GM04504 (cell line): ENCODE measurements at places on chromosomes 5 and 9.

- no peak for DNase-seq
Measured at GRCh38 chr5:30103052-30103451, 1090.4 kb upstream of the CDH6 start.

GRCh38 chr9:85872463-85872862, 68.5 kb upstream of the NAA35 start:
- DNase-seq = no peak

DNA sequence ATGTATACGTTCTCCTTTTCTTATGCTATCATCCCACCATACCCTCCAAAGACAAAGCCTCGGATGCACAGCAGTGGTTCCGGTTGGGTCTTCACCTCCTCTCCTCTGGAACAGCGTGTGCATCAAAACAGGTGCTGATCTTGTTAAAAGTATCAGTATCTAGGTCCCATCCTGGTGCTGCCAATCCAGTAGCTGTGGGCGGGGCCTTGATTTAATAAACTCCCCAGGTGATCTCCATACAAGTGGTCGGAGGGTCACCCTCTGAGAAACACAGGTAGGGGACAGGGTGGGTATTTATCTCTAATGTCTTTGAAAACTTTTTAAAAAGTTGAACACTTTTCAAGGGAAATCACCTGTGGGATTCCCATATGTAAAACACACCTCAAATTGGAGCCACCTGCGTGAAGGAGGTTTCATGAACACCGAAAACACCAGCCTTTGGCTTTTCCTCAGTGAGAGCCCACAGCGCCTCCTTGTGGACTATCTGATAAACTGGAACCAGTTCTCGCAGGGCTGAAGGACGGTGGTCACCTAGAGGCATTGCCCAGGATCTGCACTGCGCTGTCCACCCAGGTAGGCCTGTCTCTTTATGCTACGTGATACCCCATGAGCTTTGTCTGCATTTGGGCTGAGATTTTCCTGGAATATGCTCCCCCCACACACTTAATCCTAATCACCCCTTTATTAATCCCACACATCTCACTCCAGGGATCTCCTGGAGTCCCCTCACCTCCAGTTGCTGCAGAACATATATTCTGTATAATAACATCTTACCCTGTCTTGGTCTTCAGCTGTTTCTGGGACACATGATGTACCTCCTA, 80.5 kb upstream of the EPB41L4B start:
- no peak for DNase-seq

GRCh38 chr9:111621895-111622480, 9.1 kb upstream of the DNAJC25 start:
- peak; percentile 20 for DNase-seq

DNA sequence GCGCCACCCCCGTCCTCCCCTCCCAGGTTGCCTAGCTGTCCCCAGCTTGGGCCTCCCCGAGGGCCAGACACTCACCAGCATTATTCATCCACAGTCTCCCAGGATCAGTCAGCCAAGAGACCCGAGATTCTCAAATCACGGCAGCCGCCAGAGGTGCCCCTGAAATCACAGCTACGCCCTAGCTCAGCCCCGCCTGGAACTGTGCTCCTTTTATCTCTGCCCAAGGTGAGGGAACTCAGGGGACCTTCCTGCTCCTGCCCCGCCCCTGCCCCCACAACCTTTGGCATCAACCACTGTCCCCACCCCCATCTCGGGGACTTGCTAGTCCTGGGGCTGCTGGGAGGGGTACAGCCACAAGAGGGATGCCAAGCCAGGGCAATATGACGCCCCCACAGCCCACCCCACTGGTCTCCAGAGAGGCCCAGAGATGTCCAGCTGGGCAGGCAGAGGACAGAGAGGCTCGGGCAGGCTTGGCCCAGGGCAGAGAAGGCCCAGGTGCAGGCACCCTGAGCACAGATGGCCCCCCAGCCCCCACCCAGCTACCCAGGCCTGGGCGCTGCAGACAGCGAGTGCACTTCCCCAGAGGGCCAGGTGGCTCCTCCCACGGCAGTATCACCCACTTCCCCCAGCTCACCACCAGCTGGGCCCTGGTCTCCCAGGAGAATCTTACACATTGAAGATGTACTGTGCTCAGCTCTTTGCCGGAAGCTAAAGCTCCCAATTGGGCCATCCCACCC, at the start of gene FUT7:
Gene FUT7, minus strand, starts transcription at position 185 of the 737 bp plus-strand sequence. Its CDS starts 97 bp downstream, at position 88.
- DNase-seq = no peak

- no peak for DNase-seq
Measured at GRCh38 chr5:61673007-61673735, 341.1 kb downstream of the ZSWIM6 start.

GRCh38 chr5:123873846-123874245, 361.9 kb downstream of the CSNK1G3 start:
- no peak for DNase-seq

DNA sequence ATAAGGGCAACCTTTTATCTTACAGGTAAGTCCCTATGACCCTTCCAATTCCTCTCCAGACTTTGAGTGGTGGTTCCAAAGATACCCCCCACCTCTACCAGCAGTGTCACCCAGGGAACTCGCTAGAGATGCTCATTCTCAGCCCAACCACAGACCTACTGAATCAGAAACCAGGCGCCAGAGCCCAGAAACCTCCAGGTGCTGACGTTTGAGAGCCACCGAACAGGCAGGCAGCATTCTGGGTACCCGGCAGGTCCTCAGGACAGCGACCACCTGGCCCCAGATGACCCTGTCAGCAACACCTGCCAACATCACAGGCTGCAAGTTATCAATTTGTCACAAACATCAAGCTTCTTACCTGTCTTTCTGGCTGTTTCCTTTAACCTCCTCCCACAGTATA, 19.5 kb downstream of the RAPGEF1 start:
- no peak for DNase-seq

GRCh38 chr9:129270903-129271431, 92.9 kb upstream of the IER5L start:
- peak; percentile 89 for DNase-seq

GRCh38 chr5:113214606-113215323, 220.0 kb downstream of the TSSK1B start:
- no peak for DNase-seq

DNA sequence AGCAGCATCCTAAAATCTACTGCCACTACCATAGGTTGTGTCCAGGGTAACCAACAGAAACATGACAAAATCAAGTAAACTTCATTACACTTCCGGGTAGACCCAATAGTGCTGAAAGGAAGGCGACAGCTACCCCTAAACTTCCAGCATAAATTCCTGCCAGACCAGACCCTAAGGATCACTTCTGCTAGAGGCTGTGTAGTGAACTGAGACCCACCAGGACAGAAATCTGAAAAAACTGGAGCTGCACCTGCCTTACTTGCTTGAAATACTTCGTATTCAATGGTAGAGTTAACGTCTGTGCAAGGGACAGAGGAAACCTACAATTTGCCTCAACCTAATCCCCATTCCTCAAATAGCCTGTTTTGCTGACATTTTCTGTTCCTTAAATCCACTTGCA, 1.0 kb upstream of the SECISBP2 start:
- no peak for DNase-seq

GRCh38 chr5:33925278-33925677, 10.9 kb upstream of the RXFP3 start:
- no peak for DNase-seq

- no peak for DNase-seq
Measured at GRCh38 chr9:22228542-22228941, 218.1 kb upstream of the DMRTA1 start.

DNA sequence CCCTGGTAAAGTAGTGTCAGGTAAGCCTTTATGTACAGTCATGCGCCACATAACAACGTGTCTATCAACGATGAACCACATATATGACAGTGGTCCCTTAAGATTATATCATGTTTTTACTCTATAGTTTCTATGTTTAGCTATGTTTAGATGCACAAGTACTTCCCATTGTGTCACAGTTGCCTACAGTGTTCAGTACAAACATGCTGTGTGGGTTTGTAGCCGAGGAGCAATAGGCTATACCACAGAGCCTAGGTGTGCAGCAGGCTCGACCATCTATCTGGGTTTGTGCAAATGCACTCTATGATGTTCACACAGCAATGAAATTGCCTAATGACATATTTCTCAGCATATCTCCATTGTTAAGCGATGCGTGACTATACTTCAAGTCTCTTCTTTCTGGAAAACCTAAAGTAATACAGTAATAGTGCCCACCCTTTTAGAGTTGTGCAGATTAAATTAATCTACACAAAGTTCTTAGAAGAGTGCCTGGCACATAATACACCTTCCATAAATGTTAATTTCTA, 295.9 kb downstream of the ARHGAP26 start:
- no peak for DNase-seq

GRCh38 chr5:160441311-160441781, 19.7 kb downstream of the PTTG1 start:
- no peak for DNase-seq

GRCh38 chr9:89843074-89843473, 238.3 kb downstream of the GADD45G start:
- no peak for DNase-seq

GRCh38 chr5:150931368-150931965, 26.7 kb upstream of the ZNF300 start:
- DNase-seq = no peak

- DNase-seq = peak; percentile 30
Measured at GRCh38 chr9:70639853-70640814, 225.7 kb upstream of the KLF9 start.

DNA sequence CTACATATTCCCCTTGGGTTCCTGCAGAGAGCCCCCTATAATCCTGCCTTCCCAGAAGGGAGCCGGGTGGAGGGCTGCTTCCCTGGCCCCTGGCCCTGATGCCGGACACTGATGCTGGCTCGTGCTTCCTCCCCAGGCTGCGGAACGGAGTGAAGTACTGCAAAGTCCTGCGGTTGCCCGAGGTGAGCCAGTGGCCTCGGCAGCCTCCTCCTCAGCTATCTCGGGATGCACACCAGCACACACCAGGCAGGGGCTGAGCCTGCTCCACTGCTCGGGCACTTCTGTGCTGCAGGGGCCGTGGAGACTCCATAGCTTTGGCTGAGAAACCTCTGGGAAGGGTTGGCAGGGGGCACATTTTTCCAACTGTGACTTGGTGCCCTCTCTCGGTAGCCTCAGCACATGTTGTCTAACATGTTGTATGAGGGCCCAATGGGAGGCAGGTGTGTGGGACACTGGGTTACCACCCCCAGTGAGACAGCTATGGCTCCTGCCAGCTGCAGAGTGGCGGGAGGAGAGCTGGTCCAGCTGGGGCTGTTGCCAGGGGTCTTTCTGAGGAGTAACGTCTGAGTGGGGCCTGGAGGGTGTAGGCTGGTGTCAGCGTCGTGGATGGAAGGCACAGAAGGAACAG, 38.4 kb downstream of the USP20 start:
- no peak for DNase-seq

- no peak for DNase-seq
Measured at GRCh38 chr5:78738104-78738503, 89.5 kb upstream of the LHFPL2 start.

DNA sequence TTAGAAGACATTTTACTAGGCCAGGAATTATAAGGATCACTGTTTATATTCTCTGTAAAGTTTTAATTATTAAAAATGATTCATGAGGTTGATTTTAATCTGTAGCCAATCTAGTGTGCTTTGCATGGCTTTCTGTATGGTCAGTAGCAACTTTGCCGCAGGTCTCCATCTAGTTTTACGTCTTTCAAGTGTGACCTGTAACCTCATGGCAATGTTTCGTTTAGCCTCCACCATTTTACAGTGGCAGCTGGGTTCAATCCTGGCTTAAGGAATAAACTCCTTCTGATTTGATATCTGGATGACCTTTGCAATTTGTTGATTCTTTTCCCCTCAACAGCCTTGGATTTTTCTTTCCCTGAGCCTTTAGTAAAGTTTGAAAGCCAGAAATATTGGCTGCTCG, 434.5 kb upstream of the CDH9 start:
- no peak for DNase-seq

- DNase-seq = peak; percentile 24
Measured at GRCh38 chr9:71733176-71733575, 35.1 kb downstream of the CEMIP2 start.

- DNase-seq = no peak
Measured at GRCh38 chr9:79976257-79977073, 404.7 kb downstream of the TLE4 start.

DNA sequence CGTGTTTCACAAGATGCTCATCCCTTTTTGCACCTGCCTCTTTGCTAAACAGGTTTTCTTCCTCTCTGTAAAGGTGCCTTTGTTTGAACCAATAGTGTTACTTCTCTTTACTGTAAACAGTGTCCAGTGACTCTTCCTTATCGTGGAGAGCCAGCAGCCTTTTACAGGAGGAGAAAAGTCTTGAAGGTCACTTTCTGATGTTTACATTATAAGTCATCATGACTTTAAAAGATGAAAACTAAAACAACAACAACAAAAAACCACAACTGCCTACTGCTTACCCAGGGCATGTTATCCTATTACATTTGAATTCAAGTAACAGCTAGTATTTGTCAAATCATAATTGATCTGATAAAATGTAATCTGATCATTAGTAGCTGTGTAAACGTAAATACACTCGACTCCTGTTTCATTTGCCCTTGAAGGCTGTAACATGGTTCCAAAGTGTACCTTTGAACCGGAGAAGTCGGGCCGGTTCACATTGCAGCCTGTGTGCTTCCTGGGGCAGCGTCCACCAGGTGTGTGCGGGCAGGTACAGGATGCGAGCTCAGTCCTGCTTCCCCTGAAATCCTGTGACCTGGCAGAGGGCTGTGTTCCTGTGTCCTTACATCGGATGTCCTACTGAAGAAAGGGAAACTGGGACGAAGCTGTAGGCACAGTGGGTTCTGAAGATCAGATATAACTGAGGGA, 118.1 kb downstream of the C9orf152 start:
- DNase-seq = no peak

GRCh38 chr9:84617411-84618029, 52.0 kb upstream of the NTRK2 start:
- DNase-seq = no peak

DNA sequence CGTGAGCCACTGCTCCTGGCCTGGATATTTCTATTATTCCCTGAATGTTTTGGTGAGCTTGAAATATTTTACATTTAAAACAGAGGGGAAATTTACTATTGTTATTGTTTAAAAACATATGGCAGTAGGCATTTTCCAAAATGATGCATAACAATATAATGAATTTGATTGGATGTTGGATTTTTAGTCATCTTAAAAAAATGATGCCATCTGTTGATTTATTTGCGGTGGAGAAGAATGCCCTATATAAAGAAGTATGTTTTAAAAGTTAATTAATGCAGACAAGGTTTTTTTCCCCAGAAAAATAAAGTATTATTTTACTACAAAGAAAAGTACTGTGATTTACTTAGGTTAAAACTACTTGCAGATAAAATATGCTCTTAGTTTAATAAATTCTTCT, 33.4 kb upstream of the ARRDC3 start:
- DNase-seq = peak; percentile 3

DNA sequence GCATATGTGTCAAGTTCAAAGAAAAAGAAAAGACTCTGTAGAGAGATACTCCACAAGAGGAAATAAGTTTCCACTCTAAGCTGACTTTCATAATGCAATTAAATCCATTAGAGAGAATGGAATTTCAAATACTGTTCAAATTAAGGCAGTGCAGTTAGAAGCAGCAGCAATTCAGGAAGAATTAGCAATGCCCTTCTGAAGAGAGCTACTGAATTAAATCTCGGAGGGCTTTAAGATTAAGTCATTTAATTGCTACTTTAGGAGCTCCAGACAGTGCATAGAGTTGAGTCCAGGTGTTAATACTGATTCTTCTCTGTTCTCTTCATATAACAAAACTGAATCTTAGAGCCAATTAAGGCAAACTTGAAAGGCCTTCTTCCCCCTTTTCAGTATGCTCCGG, 8.5 kb downstream of the CDH12 start:
- no peak for DNase-seq

- no peak for DNase-seq
Measured at GRCh38 chr5:150595466-150596031, 44.9 kb upstream of the SYNPO start.

- DNase-seq = no peak
Measured at GRCh38 chr5:6585939-6586646, 46.8 kb downstream of the NSUN2 start.

GRCh38 chr9:128396970-128397613, 23.6 kb upstream of the CERCAM start:
- DNase-seq = no peak
